ENCODE measurements at places on chromosomes 16 and 17.
A peak's percentile ranks its signal among the peaks of the same experiment; 100 is the strongest.

DNA sequence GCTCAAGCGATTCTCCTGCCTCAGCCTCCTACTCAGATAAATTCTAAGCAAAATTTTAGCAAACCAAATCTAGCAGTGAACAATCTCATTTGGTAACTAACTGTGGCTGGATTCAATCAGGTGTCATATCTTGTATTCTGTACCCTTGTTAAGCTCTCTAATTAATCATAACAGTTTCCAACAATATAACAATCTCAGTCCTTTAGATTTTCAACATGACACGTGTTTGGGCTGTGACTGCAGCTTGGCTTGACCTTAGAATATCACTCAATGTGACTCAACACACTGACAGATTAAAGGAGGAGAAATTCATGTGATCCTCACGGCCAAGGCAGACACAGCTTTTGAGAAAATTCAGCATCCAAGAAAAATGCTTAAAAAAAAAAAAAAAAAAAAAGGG lies 133.6 kb downstream of the BANP start:
- no peak for DNase-seq

GRCh38 chr16:2959206-2959605 lies 4.9 kb upstream of the KREMEN2 start:
- DNase-seq, result no peak

GRCh38 chr17:21164216-21164615 lies 37.5 kb downstream of the DHRS7B start:
- DNase-seq, result no peak

GRCh38 chr16:85495259-85495658 lies 117.9 kb upstream of the GSE1 start:
- no peak for DNase-seq

GRCh38 chr17:80899402-80900268 lies 92.0 kb upstream of the CHMP6 start:
- peak; percentile 40 for DNase-seq

All from stimulated activated CD8-positive, alpha-beta memory T cell treated with anti-CD3 and anti-CD28 coated beads, Interleukin-4, amount 100 ng/mL, for 1 hour (primary cell).